ENCODE measurements at places on chromosomes 16 and 17.

DNA sequence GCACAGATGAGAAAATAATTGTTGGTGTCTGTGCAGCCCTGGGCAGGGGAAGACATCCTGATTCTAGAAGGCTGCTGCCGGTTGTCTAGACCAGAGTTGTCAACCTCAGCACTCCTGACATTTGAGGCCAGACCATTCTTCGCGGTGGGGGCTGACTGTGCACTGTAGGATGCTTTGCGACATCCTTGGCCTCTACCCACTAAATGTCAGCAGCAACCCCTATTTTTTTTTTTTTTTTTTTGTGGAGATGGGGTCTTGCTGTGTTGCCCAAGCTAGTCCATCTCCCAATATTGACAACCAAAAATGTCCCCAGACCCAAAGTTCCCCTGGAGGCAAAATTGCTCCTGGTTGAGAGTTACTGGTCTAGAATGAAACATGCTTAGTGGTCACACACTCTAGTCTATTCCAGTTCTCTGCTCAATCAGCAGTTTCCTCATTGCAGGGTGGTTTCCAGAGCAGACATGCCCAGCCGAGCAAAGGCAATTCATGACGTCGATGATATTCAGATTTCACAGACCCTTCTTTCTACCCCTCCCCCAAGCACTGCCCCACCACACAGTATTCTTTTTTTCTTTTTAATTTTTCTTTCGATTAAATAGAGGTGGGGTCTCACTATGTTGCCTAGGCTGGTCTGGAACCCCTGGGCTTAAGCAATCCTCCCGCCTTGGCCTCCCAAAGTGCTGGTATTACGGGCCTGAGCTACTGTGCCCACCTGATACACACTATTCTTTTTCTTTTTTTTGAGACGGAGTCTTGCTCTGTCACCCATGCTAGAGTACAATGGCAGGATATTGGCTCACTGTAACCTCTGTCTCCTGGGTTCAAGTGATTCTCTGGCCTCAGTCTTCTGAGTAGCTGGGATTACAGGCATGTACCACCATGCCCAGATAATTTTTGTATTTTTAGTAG lies 9.0 kb downstream of the C17orf99 start:
- DNase-seq, result no peak

DNA sequence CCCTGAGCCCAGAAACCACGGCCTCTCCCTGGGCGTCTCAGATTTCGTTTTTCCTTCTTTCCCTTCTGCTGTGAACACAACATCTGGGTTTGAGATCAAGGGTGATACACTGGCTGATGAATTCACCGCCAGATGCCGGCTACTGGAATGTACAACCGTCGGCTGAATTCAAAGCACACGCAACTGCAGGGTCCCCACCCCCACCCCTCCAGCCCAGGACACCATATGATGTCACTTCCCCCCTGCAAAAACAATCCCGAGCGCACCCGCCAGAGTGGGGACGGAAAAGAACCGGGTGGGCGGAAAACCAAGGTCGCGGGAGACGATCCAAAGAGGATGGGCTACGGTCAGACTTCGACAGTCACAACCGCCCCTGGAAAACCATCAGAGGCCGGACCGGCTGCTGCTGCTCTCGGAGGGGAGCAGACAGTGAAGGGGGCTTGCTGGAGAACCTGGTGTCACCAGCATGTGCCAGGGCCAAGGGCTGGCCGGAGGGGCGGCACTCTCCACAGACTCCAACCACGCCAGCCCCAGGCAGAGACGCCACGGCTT lies 23.3 kb downstream of the CEP295NL start:
- DNase-seq, result peak; percentile 77

DNA sequence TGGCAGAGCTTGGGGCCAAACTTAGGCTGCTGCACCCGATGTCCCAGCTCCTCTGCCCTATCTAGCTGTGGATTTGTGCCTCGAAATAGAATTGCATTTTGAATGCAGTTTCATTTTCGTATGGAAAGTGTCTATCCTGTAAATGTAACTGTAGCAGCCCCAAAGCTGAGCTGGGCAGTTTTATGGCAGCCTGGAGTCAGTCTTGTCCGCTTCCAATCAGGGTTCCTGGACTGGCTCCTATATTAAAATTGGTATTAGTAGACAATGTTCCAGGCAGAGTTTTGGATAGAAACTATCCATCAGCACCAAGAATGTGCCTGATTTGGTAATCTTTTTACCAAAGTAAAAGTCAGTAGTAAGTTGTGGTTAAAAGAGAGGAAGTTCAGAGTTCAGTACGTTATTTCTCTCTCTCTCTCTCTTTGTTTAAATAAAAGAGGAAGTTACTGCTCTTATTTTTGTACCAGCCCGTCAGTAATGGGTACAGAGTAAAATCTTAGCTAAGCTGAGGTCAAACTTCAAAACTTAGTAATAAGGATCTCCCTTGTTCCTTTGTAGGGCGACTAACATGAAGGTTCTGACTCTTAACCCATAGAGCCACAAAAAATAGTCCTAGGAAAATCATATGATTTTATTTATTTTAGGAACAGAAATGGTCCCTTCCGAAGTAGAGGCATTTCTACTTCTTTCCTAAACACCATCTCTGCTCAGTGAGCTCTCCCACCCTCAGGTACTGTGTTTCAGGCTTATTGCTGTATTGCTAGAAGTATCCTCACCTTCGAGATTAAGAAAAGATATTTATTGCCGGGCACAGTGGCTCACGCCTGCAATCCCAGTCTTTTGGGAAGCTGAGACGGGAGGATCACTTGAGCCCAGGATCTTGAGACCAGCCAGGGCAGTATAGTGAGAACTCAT lies 28.0 kb downstream of the PRKCB start:
- no peak for DNase-seq

DNA sequence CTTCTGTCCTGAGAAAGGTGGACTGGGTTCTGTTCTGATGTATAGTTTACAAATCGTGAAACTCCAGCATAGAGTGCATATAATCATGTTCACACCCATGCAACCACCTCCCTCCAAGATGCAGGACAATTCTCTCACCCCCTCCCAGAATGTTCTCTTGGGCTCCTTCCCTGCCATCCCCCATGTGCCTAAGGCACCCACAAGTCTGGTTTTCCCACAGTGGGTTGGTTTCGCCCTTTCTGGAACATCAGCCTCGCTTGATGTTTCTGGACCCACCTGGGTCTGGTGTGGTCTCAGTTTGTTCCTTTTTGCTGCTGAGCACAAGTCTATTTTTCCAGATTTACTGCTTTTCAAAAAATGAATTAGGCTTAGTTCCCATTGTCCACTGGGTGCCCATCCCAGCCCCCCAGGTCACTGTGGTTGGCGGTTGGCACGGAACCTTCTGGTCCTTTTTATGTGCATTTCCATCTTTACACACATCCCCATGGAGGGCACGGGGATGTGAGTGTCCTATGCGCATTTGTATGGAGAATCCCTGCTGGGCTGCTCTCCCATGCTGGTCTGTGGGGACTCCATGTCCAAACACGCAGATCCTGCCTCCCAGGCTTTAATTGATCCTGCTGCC lies 19.0 kb downstream of the MAP2K3 start:
- DNase-seq, result no peak

DNA sequence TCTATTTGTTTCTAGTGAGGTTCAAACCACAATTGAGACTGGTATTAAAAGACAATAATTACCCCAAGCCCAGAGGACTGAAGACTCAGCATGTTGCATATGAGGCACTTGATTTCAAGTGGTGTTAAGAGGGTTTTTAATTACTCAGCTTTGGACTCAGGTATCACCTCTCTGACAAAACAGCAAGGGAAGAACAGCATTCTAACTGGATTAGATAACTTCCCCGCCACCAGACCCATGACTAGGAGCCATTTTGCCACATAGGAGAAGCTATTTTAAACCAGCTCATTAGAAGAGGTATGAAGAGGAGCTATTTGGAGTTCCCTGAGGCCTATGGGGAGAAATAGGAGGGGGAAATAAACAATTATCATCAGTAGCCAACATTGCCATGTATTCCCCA lies 226.1 kb upstream of the TOX3 start:
- DNase-seq, result no peak

GRCh38 chr16:51648526-51648925 lies 497.5 kb upstream of the SALL1 start:
- no peak for DNase-seq

DNA sequence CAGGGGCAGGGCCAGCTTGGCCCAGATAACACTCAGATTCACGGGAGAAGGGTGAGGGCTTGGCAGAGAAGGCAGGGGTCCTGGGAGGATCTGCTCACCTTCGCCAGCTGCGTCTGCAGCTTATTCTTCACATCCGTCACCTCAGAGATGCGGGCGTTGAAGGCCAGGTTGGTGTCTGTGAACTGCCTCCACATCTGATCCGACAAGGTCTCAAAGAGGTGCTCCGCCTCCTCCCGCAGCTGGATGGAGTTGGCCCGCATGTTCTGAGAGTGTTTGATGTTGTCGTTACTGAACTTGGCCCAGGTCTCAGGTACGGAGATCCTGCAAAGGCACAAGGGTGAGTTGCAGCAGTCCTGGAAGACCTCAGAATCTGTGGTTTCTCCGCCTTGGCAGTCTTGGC lies 18.9 kb downstream of the TEKT5 start:
- no peak for DNase-seq
